Stimulated activated CD8-positive, alpha-beta memory T cell treated with anti-CD3 and anti-CD28 coated beads, Interleukin-4, amount 100 ng/mL, for 1 hour (primary cell): ENCODE measurements at places on chromosomes 4 and X.

DNA sequence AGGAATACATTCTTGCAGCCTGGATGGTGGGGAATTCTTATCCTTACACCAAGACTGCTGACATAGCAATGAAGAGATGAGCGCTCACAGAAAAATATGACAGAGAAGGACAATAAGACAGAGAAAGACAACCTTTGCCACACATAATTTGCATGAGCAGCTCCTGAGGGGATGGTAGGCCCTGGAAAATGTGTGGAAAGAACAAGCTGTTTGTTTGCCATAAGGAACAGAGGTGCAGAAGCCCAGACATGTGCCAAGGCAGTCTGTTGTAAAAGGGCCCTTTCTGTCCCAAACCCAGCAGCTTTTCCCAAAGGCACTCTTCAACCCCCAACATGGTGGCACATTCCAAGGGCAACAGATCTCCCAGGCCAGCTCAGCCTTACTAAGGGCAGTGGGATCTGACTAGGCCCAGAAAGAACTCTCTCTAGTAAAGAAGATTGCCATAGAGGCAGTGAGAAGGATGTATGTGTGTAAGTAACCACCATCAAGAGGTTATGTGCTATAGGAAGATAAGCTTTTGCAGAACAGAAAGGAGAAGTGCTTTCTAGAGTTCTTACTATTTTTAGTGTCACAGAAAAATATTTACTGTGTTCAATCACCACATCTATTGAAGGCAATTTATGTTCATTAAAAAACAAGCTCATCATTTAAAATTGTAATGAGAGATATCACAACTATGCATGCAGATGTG is 287.0 kb upstream of the RASGEF1B start:
- DNase-seq = no peak

GRCh38 chrX:375181-376036 is 11.3 kb downstream of the PPP2R3B start:
- DNase-seq = no peak

DNA sequence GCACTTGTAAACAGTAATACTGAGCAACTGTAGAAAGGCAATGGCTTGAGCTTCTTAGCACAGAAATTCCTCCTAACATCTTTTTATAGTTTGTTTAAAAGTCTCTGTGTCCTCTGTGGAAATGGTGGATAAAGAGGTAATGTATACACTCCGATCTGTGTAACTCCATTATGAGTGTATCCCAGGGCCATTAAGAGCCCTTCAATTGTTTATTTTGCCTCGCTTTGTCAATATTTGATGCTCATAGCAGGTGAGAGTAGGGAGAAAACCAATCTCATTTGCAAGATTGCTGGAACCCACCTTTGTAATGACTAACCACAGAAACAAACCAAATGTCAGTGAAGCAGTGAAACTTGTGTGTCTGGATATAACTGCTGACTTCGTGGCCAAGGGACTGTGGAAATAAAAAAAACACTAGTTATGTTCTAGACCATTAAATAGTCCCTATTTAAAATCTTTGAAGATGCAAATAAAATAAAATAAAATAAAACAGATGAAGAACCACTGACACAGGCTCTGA is 598.2 kb upstream of the BOD1L1 start:
- no peak for DNase-seq

DNA sequence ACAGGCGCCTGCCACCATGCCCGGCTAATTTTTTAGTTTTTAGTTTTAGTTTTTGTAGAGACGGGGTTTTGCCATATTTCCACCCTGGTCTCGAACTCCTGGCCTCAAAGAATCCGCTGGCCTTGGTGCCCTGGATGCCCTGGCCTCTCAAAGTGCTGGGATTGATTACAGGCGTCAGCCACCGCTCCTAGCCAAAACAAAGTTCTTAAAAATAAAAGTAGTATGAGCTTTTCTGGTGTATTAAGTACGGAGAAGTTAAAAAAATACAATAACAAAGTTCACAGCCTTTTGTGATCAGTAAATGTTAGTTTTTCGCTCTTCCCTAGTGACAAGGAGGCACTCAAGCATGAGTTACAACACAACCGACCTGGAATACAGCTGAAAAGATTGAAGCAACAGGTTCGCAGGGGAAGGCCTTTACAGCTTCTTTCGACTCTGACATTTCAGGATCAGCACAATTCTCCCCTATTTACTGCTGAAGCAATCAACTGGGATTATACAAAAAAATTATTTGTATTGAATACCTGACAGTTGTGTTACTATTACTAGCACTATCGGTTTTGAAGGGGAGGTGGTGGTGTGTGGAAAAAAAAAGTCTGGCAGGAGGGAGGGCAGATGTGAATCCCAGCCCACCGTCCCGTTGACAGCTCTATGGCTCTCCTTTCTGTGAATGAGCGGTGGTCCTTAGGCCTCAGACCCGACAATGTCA is 893 bp upstream of the METAP1 start:
- DNase-seq = no peak

DNA sequence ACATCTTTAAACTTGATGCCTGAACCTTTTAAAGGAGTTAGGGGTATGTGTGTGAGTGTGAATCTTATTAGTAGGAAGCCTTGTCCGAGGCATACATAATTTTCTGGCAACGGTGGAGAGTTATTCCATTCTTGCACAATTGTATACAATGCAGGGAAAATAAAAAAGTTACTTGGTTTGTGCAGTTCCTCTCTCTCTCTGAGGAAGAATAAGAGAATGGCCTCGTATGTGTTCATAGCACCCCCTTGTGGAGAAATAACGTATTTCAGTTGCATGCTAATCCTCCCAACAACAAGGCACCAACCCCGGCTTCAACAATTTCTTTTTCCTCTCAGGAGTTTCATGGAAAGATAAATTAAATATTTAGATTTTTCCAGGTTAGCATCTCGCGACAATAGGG is 33.7 kb upstream of the FGF13 start:
- DNase-seq = no peak

GRCh38 chr4:145154573-145154972 is 25.8 kb downstream of the OTUD4 start:
- DNase-seq = no peak

GRCh38 chr4:61462451-61463326 is 262.6 kb downstream of the ADGRL3 start:
- DNase-seq = no peak

DNA sequence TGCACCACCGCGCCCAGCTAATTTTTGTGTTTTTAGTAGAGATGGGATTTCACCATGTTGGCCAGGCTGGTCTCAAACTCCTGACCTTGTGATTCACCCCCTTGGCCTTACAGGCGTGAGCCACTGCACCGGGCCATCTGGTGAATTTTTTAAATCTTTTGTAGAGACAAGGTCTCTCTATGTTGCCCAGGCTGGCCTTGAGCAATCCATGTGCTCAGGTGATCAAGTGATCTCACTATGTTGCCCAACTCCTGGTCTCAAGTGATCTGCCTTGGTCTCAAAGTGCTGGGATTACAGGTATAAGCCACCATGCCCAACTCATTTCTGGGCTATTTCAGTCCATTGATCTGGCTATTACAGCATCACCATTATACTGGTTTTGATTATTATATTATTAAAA is 22.2 kb upstream of the GALNT7 start:
- DNase-seq = no peak

DNA sequence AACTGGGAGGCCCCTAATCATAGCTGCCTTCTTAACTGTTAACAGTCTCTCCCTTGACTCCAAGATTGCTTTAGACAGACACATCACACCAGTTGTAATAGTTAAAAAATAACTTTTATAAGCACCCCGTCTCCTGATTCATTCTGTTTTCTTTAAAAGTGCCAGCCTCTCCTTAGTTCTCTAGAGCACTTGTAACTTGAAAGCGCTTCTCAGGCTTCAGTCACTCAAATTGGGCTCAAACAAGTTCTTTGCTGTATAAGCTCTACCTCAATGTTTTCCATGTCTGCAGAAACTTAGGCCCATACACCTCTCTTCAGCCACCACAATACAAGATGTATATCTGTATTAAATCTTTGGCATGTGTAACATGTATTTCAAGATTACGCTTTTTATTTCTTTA is 169.6 kb downstream of the GABRG1 start:
- no peak for DNase-seq

- no peak for DNase-seq
Observed at GRCh38 chr4:2406406-2406805, 12.0 kb downstream of the ZFYVE28 start.

- no peak for DNase-seq
Observed at GRCh38 chrX:17814557-17814956, 46.5 kb downstream of the RAI2 start.

GRCh38 chr4:89894649-89895550 is at the start of gene MMRN1:
MMRN1 (plus strand) TSS chr4:89894854; CDS start chr4:89894972, 118 bp downstream.
- no peak for DNase-seq

- no peak for DNase-seq
Observed at GRCh38 chrX:133859336-133859735, 126.1 kb downstream of the GPC3 start.

DNA sequence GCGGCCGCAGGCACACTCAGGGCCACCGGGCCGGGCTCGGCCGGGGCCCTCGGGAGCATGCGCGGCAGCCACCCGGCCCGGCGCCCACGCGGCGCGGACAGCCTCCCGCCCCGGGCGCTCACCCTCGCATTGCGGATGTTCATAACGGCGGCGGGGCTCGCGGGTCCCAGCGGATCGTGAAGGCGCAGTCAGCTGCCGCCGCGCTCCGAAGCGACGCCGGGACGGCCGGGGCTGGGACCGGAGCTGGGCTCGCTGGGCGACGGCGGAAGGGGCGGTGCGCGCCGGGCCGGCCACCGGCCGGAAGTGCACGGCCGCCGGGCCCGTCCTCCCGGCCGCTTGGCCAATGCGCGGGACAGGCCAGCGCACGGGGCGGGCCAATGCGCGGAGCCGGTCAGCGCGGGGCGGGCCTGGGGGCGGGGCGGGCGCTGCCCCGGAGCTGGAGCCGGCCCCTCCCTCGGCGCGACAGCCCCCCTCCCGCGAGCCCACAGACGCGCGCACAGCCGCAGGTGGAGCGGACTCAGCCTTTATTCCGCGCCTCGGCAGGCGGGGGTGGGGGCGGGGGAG is at the start of gene NAA10:
TSS of gene NAA10 (minus strand) at position 276 of the 564 bp plus-strand sequence. CDS start at position 143, 133 bp downstream.
- DNase-seq = no peak

DNA sequence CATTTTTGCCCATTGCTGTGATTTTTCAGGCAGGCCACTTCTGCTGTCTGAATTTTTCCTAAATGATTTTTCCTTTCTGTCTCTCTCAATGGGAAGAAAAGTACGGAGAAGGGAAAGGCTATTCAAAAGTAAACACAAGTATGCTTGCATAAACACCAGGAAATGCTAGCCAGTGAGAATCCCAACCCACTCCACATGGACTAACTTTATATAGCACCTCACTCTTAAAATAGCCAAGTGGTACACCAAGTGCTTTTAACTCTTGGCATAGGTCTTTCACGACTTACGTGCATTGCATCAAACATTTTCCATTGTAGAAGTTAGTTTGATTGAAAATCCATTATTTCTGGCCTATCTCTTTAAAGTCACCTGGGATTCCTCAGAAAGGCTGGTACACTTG is 178.9 kb upstream of the SPANXN1 start:
- no peak for DNase-seq

DNA sequence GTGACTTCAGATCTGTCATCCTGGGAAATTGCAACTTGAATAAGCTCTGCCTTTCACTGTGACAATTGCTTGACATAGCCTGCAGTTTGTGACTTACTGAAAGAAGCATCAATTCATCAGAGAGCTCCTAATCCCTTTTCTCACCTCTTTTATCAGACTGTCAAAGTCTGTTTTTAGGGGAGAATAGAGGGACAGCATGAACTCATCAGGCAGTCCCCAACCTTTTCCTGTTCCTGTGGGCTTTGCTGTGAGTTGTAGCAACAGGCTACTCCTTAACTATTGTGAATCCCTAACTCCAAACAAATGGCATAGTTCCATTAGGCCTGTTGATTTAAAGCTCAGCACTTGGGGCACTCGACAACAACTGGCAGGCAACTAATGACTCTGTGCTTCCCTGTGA is 64.9 kb downstream of the DOCK11 start:
- DNase-seq = no peak

DNA sequence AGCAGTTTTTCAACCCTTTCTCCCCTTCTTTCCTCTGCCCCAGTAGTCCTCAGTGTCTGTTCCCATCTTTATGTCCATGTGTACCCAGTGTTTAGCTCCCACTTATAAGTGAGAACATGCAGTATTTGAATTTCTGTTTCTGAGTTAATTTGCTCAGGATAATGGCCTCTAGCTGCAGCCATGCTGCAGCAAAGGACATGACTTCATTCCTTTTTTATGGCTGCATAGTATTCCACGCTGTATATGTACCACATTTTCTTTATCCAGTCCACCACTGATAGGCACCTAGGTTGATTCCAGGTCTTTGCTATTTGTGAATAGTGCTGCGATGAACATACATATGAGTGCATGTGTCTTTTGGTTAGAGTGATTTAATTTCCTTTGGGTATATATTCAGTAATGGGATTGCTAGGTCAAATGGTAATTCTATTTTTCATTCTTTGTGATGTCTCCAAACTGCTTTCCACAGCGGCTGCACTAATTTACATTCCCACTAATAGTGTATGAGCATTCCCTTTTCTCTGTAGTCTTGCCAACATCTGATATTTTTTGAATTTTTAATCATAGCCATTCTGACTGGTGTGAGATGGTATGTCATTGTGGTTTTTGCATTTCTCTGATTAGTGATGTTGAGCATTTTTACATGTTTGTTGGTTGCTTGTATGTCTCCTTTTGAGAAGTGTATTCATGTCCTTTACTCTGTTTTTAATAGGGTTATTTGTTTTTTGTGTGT is 54.6 kb upstream of the ANK2 start:
- DNase-seq = no peak

- no peak for DNase-seq
Observed at GRCh38 chr4:125444166-125444565, 129.4 kb downstream of the FAT4 start.

DNA sequence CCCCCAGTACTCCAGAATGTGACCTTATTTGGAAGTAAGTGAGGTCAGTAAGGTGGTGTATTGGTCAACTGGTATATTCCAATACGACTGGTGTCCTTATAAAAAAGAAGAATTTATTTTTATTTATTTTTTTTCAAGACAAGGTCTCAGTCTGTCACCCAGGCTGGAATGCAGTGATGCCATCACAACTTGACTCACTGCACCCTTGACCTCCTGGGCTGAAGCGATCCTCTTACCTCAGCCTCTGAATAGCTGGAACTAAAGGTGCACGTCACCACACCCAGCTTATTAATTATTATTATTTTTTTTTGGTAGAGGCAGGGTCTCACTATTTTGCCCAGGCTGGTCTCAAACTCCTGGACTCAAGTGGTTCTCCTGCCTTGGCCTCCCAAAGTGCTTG is 115.1 kb upstream of the PITX2 start:
- no peak for DNase-seq
